ENCODE measurements at places on chromosomes 6 and 20.

- DNase-seq: no peak
Measured at GRCh38 chr6:1057490-1058135, 254.3 kb upstream of the FOXQ1 start.

- peak; percentile 20 for DNase-seq
Measured at GRCh38 chr6:127918506-127919427, 17.9 kb upstream of the THEMIS start.

GRCh38 chr6:43709654-43710303, 22.2 kb upstream of the MRPS18A start:
- DNase-seq: no peak

GRCh38 chr6:111559188-111560097, 46.2 kb downstream of the TRAF3IP2 start:
- no peak for DNase-seq
